ENCODE measurements at places on chromosomes 16 and 17.

DNA sequence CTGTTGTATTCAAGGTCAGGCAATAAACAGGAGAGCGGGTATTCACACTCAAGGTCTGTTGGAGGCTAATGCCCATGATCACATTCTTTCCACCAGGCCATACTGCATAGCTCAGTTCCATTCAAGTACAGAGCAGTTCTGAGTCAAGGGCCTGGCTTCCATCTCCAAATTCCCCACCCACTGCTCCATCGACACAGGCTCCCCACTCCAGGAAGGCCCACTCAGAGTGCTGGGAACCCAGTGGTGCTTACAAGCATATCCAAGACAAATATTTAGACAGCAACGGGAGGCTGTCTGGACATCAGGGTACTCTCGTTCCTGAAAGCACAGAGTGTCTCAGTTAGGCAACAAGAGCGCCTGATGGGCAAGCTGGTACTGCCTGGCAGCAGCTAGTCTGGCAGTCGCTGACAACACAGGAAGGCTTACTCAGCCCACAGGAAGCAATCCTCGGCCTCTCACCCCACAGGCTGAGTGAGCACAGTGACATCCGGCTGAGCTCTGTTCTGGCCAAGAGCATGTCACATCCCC, 40.9 kb downstream of the RFFL start:
- peak; percentile 62 for DNase-seq

GRCh38 chr17:57311281-57312216, 55.2 kb downstream of the MSI2 start:
- DNase-seq: no peak

DNA sequence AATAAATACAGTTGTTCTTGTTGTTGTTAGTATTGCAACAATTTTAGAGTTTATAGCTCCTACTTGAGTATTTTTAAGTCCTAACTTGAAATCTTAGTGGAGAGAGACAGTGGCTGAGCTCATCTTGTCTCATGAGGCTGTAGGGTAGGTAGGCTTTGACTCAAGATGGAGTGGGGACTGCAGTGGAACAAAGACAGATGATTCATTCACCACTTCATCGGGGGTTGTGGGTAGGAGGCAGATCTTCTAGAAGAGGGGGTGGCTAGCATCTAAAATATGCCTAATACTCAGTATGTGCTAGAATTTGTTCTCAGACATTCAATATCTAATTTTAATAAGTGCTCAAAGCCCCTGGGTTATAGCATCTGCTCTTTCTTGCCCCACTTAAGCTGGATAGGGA, 13.1 kb upstream of the MMD start:
- DNase-seq: no peak

DNA sequence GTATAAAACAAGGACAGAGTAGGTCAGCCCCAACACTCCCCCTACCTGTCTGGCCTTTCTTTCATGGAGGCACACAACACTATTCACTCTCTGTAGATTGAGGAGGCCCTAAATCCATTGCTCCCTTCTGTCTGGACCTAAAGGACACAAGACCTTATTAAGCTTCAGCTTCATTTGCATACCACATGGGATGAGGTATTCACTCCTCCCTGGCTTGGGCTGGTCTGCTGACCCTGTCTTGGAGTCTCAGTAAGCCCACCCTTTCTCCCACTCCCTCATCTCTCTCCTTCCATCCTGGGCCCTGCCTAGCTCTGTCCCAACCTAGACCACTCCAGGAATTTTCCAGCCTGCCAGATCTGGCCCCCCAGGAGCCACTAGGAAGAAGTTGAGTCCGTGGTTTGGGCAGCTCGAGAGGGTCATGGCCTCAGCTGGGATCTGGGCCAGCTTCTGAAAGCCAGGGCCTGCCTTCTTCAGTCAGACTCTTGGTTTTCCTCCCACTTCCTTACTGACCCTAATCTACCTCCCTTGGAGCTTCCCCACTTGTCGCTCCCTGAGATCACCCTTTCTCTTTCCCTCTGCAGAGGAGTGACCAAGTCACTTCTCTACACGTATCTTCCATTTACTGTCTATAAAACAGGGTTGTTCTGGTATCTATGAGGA, 6.5 kb upstream of the LLGL1 start:
- DNase-seq: no peak

GRCh38 chr17:82444284-82444893, 6.2 kb downstream of the CYBC1 start:
- DNase-seq: no peak

DNA sequence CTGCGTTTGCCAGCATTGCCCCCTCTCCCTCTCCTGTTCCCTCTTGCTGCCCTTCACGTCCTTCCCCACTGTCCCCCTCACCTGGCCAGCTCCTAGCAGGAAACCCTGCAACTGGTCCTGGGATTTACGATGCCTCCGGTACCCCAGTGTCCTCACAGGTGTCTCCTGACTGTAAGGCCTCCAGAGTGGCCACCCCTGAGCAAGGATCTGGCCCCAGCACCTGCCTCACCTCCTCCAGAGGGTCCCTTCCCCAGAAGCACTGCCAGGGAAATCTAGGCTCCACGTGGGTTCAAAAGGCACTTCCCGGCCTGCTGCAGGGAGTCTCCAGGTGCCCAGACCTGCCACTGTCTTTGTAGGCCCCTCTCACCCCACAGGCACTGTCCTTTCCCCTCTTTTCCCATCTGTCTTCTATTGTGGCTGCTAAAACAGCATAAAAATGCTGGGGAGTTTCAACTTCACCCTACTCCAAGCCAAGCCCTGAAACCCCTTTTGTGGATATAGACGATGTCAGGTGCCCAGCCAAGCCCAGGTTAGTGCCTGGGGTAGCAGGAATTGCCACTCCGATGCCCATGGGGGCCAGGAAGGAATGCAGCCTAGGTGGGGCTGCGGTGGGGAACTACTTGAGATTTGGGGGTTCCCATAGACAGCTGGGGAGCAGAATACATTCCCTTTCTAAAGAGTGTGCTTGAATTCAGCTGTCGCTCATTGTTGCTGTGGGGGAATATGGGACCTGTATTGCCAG, 25.7 kb downstream of the RAB11FIP4 start:
- DNase-seq: no peak

GRCh38 chr16:473046-474043, 47.9 kb downstream of the RAB11FIP3 start:
- DNase-seq: peak; percentile 40
